ENCODE measurements at places on chromosomes 5 and 9. TPM values are rescaled to one million over a fixed set of nuclear protein-coding genes. Genes with fewer than 3 reads are reported as not detected.

TPM2 gene
- total RNA-seq, result 124 TPM

FAM221B gene
- total RNA-seq, result not detected

SLCO4C1 gene
- 12.0 TPM for total RNA-seq

FCN1 gene
- not detected for total RNA-seq

FOXD4 gene
- total RNA-seq, result not detected

CEP120 gene
- 20.5 TPM for total RNA-seq

CCNO gene
- 3.3 TPM for total RNA-seq

SNCB gene
- not detected for total RNA-seq

LRRC26 gene
- total RNA-seq, result not detected

SLC46A2 gene
- not detected for total RNA-seq

Data from renal cortical epithelial cell (primary cell).